ENCODE measurements at places on chromosomes 4 and X.
A peak's percentile ranks its signal among the peaks of the same experiment; 100 is the strongest.

GRCh38 chrX:123308658-123309057 is 124.6 kb downstream of the GRIA3 start:
- no peak for DNase-seq

DNA sequence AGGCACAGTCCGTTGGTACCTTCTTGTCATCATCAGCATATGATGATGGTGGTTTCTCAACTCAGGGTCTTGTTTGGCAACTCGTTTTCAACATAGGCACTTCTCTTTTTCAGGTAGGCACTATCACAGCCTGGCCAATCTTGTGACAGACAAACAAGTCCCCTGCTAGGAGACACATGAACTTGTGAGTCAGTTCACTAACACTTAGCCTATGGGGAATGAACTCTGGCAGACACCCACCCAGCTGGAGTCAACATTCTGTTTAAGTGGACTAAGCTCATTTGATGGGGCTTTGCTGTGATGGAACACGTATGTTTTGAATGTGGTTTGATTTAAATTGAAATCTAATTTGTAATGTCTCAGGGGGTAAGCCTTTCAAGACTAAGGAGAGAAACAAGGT is 100.7 kb upstream of the MAMLD1 start:
- no peak for DNase-seq

GRCh38 chrX:46278572-46278971 is 266.6 kb downstream of the ZNF674 start:
- DNase-seq: no peak

GRCh38 chr4:86530183-86530582 is 63.9 kb upstream of the PTPN13 start:
- no peak for DNase-seq

DNA sequence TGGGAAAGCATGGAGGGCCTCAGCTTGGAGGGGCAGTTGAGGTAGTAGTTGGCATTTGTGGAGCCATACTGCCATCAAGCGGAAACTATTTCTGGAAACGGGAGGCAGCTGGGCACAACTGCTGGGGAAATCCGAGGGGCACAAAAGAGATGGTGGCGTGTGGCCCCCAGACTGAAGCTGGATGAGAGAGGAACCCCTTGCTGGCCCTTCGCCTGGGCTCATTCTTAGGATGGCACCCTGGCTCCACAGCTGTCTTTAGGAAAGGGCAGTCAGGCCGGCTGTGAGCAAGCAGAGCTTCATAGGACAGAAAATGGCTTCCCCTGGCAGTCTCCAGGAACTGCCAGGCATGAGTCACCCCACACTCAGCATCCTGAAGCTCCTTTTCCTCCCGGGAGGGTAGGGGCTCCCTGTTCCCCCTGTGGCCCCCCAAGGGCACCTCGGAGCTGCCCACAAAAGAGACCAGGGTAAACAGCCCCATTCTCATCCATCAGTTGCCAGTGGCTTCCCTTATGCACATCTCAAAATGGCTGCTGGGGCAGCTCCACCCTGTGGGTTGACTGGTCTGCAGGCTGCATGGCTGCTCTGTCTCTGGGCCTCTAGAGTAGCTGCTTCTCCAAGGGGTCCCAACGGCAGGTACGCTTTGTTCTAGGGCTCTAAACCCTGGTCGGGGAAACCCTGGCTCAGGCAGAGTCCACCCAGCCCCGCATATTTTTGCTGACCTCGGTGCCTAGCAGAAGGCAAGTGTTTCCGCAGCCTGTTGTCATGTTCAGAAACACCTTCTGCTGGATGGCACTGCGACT is 64.7 kb downstream of the NBDY start:
- no peak for DNase-seq

DNA sequence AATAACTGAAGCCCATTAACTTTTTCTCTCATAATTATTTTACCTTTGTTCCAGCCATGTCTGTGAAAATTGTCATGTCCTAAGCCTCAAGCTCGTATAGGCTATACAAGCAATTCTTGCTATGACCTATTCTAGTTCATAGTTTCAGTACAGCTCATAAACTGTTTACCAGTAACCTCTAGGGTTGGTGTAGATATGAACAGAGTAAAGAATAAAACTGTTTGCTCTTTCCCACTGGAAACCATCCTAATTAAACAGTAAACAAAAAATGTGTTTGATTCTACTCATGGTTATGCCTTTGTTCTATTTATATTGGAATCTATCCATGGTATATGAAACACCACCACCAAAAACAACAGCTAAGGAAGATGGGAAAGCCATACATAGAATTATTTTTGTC is 1444.0 kb upstream of the PCDH7 start:
- DNase-seq: no peak

DNA sequence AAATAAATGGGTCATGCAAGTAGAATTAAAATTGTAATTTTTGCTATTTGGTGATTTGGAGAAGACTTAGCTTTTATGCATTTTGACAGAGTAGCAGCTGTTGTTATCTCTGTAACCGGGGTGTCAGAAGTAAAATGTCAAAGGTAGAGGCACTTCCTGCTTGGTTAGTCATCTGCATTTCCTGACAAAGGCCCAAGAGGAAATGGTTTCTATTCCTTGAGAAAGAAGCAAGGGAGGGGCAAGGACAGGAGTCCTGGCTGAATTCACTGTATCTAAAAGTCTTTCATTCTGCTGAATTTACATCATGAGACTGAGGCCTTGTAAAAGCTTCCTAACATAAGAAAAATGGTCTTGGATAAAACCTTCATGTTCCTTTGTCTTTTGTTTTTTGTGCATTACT is 550.9 kb upstream of the BOD1L1 start:
- no peak for DNase-seq

DNA sequence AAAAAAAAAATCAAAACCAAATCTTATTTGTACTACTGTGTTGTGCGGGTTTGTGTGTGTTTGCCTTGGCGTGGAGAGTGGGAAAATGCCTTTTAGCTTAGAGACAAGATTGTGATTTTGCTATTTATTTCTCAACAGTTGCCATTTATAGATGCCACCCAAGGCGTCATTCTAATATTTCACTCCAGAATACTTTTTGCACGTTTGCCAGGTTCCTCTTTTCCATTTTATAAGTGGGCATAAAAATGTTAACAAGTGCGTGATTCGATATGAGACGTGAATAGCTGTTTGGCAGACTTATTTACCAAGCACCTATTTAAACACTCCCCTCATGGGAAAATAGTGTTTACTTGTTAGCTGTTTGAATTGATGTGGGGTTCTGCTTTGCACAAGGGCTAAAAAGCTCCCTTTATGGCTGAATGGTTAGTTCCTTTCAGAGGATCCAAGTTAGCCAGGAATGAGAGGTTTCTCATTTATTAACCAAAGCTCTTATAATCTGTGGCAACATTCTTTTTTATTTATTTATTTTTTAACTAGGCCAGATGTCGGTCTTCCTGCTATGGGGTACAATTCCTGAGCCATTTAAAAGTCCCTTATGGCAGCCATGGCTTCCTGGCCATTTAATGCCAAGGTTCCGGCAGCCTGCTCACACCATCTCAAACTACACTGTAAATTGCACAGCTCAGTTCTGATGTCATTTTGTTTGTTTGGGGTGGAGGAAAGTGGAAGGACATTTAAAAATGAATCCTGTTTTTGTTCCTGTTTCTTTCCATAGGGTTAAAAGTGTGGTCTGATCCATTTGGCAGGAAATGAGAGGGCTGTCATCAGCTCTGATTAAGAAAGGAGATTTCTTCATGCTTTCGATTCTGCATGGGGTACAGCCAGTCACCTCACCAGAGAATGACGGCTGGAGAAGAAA is 14.6 kb downstream of the SMIM20 start:
- no peak for DNase-seq

- DNase-seq: peak; percentile 45
Measured at GRCh38 chrX:154775419-154776349, 13.0 kb downstream of the DKC1 start.

DNA sequence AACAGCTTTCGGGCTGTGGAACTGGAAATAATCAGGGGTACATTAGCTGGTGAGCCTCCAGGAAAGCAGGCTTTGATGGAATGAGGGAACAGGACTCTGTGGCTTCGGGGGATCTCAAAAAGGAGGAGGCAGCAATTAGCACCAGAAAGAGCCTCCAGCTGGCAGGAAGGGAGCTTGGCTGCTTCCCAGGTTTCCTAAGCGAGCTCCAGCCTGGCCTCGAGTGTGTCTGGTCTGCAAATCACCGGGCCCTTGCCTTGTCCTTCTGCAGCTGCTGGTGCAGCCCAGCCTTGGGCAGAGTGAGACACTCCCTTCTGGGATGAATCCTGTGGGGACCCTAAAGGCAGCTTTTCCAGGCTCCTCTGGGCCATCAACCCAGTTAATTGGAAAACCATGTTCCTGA is 10.7 kb upstream of the PDHA1 start:
- DNase-seq: no peak

DNA sequence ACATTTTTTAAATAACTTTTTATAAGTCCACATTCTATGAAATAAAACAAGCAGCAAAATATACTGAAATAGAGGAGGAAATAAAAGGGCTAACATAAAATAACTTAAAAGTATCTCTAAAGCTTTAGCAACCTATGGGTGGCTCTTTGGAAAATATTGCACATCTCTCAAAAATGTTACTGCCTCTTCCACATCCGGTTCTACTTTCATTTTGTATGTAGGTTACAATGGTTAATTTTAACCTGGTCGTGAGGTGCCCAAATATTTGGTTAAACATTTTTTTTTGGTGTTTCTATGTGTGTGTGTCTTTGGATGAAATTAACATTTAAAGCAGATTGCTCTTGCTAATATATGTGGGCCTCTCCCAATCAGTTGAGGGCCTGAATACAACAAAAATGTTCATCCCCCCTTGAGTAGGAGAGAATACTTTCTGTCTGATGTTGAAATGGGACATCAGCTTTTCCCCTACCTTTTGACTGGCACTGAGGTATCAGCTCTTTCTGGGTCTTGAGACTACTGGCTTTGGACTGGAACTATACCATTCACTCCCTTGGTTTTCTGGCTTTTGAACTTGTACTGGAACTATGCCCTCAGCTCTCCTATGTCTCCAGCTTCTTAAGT is 353.0 kb downstream of the ADAM29 start:
- no peak for DNase-seq

DNA sequence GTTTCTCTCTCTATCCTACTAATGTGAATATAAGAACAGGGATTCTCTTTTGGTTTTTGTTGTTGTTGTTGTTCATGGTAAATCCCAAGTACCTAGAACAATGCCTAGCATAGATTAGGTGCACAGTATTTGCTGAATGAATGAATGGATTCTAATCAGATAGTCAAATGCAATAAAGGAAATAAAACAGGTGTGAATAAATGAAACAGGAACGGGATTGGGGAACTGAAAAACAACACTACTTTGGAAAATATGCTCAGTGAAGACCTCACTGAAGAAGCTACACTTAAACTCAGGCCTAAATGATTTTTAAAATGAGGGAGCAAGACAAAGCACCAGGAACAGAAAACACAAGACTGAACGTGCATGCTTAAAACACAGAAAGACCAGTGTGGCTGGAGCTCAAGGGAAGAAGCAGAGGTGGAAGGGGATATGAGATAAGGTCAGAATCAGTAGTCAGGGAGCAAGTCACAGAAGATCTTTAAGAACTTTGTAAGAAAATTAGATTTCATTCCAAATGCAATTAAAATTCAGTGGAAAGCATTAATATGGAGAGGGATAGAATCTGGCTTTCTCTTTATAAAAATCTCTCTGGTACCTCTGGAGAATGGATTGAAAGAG is 144.7 kb downstream of the ZAR1 start:
- DNase-seq: no peak

DNA sequence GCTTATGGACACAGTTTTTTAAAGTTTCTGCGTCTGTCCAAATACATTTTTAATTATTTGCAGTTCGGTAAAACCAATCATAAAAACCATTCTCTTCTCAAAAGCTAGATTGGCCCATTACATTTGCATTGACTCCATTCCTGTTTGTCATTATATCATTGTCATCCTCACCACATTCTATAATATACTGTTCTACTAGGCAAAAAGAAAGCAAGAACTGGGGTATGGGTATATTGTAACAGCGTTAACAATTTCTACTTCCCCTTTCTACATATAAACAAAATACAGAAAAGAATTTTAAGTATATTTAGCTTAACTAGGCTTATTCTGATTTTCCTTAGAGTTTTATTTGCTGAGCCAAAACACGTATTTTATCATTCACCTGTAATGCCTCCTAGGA is 91.8 kb downstream of the RAP1GDS1 start:
- no peak for DNase-seq

DNA sequence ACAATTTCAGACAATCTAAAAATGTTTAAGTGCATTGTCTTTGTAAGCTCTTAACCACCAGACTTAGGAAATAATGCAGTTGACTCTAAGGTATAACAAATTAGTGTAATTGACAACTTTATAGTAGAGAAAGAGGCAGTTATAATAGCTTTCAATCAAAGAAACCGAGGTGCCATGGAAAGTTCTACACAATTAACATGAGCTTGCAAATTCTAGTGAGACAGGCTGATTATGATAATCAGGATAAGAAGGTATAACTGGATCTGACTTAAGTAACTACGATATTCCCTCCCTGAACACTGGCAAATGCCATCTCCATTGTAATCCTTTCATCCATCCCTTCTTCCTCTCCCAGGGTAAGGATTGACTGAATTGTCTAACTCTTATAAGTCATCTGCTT is 11.4 kb upstream of the KLHL5 start:
- no peak for DNase-seq

DNA sequence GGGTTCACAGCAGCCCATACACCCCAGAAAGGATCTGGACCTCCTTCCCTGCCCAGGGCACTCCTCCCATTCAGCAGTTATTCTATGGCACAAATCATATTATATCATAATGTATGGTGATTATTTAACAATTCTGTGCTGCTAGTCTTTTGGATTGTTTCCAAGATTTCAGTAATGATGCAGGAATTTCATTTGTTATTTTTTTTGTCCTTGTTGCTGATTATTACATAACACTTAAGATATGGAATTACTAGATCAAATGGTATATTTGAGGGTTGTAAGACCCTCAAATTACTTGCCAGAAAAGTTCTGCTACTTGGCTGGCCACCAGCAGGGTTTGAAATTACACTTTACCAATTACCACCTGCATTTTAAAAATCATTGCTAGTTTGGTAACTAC is 36.4 kb downstream of the QDPR start:
- no peak for DNase-seq

- no peak for DNase-seq
Measured at GRCh38 chr4:182531555-182532162, 288.5 kb downstream of the TENM3 start.

GRCh38 chr4:99628040-99628439 is 29.6 kb downstream of the C4orf54 start:
- DNase-seq: no peak

GRCh38 chr4:149409146-149409545 is 406.5 kb downstream of the IQCM start:
- no peak for DNase-seq

GRCh38 chrX:108025954-108026600 is 18.8 kb upstream of the VSIG1 start:
- DNase-seq: no peak

DNA sequence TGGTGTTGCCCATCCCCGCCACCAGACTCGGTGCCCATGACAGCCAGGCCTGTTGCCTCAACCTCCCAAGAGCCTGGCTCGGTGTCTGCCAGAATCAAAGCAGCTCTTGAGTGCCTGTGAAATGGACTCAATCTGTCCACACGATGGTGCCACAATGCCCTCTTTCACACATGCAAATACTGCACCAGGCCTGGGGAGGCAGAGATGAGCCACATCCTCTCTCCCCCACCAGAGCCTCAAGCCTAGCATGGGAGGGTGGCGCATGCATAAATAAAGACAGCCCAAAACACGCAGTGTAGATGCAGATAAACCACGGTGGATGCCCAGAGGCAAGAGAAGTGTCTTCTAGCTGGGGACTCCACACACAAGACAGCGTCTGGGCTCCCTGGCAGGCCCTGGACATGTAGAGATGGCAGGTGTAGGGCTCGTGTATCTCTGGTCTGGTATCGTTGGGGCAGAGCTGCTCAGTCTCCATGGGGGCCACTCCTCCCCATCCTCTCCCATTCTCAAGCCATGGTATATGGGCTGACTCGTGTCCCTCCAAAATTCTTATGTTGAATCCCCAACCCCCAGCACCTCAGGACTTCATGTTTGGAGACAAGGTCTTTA is 65.6 kb downstream of the JAKMIP1 start:
- DNase-seq: peak; percentile 3
